ENCODE measurements at places on chromosomes 4 and X. TPM values are rescaled to one million over a fixed set of nuclear protein-coding genes. Genes with fewer than 3 reads are reported as not detected.

DNA sequence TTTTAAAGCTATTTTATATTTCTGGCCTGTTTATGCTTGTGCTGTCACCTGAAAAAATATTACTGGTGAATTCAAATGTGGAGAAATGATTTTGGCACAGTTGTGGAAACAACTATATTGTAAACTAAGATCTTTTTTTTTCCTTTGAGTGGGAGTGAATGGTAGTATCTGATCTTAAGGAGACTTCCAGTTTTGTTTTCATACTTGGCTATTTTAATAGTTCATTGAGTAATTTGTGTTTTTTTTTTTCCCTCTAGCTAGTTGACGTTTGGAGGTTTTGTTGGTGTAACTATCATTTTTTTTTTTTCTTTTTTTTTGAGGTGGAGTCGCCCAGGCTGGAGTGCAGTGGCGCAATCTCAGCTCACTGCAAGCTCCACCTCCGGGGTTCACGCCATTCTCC, 10.5 kb downstream of the STAG2 start:
- no peak for DNase-seq

DNA sequence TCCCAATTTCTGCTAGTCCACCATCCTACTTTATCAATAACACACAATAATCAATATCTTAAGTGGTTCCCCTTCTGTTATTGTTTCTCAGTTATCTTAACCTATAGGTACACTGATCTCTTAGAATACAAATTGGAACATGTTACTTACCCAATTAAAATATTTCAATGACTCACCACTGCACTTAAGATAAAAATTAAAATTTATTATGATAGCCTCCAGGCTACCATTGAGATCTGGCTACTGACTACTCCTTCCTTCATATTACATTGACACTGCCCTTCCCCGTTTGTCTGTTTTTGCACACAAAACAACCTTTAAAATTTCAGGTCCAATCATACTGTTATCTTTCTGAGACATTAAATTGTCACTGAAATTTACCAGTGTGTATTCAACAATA, 1074.7 kb downstream of the ADGRL3 start:
- DNase-seq = no peak

GRCh38 chrX:12979616-12980015, 4.7 kb downstream of the TMSB4X start:
- no peak for DNase-seq

DNA sequence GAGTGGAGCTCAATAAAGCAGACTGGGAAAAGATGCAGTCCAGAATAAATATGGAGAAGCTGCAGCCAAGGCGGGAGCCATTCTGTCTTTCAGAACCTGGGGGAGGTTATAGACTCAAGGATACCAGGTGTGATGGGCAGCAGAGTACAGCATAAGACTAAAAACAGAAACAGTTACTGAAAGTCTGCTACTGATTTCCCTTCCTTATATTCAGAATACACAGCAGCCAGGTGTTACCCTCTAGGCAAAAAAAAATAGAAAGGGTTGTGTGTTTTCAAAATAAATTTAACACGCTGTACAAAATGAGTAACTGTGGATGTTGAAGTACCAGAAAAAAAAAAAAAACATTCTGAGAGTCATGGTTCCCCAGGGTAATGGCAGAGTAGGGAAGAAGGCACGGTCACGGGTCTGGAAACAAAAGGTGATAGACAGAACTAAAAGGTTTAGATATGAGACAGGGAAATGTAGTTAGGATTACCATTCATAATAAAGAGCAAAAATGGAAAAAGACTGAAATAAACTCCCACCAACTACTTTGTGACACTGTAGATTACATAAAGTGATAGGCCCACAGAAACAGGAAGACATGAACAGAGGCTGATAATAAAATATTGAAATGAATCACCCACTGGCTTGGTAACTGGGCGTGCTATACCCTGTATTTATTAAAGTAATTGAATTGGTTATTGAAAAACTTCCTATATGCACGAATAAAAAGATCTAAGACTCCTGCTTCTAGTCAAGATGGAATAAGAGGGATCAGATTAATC, 10.8 kb upstream of the HHIP start:
- no peak for DNase-seq

DNA sequence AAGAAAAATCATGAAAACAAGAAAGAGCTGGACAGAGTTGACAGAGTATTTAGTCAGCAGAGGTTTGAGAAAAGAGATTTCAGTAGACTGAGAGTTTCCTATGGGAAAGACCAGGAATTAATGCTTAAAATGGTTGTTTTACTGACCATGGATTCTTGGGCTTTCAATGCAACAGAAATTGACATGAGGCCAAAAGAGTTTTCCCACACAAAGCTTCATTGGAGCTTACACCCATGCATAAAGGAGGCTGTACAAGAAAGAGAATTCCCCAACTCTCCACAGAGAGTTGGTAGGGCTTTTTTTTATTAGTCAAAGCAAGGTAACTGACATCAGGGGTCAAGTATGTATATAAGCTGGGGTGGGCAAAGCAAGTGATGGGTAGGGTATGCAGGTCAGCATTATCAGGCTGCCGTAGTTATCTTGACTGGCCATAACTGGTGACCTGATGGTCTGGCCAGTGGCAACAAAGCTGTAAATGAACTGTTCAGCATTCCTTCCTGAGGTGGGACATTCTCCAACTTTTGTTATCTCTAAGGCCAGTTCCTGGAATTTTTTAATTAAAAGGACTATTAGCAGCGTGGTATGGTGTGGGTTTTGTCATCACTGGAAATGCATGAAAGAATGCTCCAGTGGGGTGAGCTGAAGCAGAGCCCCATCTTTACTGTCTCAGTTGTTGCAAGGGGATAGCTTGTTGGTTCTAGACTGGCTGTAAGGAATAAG, 117.0 kb downstream of the ADAM29 start:
- DNase-seq = no peak

DNA sequence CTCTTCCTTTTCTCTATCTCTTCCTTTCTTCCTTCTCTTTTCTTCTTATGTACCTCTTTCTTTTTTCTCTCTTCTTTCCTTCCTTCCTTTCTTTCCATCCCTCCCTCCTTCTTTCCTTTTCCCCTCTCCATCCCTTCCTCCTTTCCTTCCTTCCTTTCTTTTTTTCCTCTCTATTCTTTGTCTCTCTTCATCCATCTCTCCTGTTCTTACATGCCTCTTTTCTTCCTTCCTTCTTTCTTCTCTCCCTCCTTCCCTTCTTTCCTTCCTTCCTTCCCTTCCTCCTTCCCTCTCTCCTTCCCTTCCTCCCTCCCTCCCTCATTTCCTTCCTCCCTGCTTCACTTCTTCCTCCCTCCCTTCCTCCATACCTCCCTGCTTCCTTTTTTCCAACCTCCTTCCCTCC, 19.2 kb upstream of the XG start:
- no peak for DNase-seq

GRCh38 chrX:154123241-154124219, 20.5 kb upstream of the OPN1LW start:
- DNase-seq = peak; percentile 21

- DNase-seq = no peak
Observed at GRCh38 chr4:86847571-86847970, 1.6 kb downstream of the SLC10A6 start.

GRCh38 chr4:7540654-7541413, 106.1 kb upstream of the PSAPL1 start:
- no peak for DNase-seq

GRCh38 chr4:20773144-20773997, 73.1 kb downstream of the PACRGL start:
- peak; percentile 5 for DNase-seq

GRCh38 chr4:24112466-24112865, 222.6 kb upstream of the PPARGC1A start:
- no peak for DNase-seq

GRCh38 chr4:112982680-112983079, 66.8 kb upstream of the ANK2 start:
- DNase-seq = no peak

GRCh38 chrX:69615779-69616456, at the start of gene EDA:
Gene EDA, plus strand, starts transcription at chrX:69616113.
- DNase-seq = peak; percentile 81

DNA sequence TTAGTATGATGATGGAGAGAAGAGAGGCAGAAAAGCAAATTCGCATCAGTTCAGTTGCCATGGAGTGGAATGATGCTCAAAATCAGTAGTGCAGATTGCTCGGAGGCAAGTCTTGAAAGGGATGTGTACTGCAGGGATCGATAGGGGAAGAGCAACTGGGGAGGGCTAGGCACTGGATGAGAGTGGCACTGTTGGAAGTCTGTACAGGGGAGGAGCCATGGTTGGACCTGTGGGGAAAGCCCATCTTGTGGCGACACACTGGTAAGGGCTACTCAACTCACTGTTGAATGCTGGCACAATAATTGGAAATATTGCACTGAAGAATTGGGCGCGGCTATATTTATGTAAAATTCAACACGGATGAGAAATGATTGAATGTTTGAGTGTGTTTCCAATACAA, 1.2 kb downstream of the RAB9B start:
- DNase-seq = no peak

- no peak for DNase-seq
Observed at GRCh38 chrX:17500145-17500579, 125.2 kb downstream of the NHS start.

Gene SSX1
- total RNA-seq = not detected

Gene SCD5
- 1.6 TPM for total RNA-seq

Gene TDO2
- 0.21 TPM for total RNA-seq

Gene CENPVL2
- not detected for total RNA-seq

Gene GAGE12E
- total RNA-seq = not detected

Gene JCHAIN
- total RNA-seq = not detected

Gene ERAS
- not detected for total RNA-seq

Gene UGT8
- total RNA-seq = 0.22 TPM

Gene MGARP
- total RNA-seq = not detected

Measured in activated T-cell treated with anti-CD3 and anti-CD28 coated beads, Interleukin-2, amount 50 U/mL, for 72 hours (primary cell).